ENCODE measurements at places on chromosomes 13 and 19. TPM values are rescaled to one million over a fixed set of nuclear protein-coding genes. Genes with fewer than 3 reads are reported as not detected.

The RAB20 gene
- total RNA-seq = 6.7 TPM

The UBE2L5 gene
- not detected for total RNA-seq

The NUFIP1 gene
- 5.1 TPM for total RNA-seq

The CD70 gene
- total RNA-seq = 9.7 TPM

The PSPN gene
- total RNA-seq = 5.2 TPM

The RNF6 gene
- 19.7 TPM for total RNA-seq

The MAST1 gene
- 1.5 TPM for total RNA-seq

The ZNF154 gene
- 2.1 TPM for total RNA-seq

The PCDH17 gene
- total RNA-seq = 0.65 TPM

The ARHGAP35 gene
- 19.4 TPM for total RNA-seq

The PPAN gene
- total RNA-seq = 38.1 TPM

The URAD gene
- not detected for total RNA-seq

The TSSK6 gene
- total RNA-seq = 0.58 TPM

The GTF3A gene
- 160 TPM for total RNA-seq

The KLK12 gene
- not detected for total RNA-seq

The SLC10A2 gene
- total RNA-seq = not detected

The ZNF714 gene
- 13.9 TPM for total RNA-seq

The KASH5 gene
- total RNA-seq = not detected

The CEACAM19 gene
- 4.6 TPM for total RNA-seq

The ACTMAP gene
- total RNA-seq = 2.2 TPM

The PLVAP gene
- total RNA-seq = 1.2 TPM

The CEACAM3 gene
- not detected for total RNA-seq

The ZNF571 gene
- 1.4 TPM for total RNA-seq

The MAP4K1 gene
- 0.43 TPM for total RNA-seq

The THSD1 gene
- total RNA-seq = 19.2 TPM

The BCAM gene
- total RNA-seq = 7.7 TPM

The ATP1A3 gene
- total RNA-seq = 0.36 TPM

The PGLYRP2 gene
- total RNA-seq = not detected

The IRF2BP1 gene
- total RNA-seq = 26.8 TPM

The FAM83E gene
- total RNA-seq = 0.14 TPM

The DNMT1 gene
- total RNA-seq = 154 TPM

The OLFM4 gene
- total RNA-seq = 0.07 TPM

The SHD gene
- total RNA-seq = not detected

The CAMSAP3 gene
- 12.4 TPM for total RNA-seq

The GPR18 gene
- not detected for total RNA-seq

The SOX21 gene
- not detected for total RNA-seq

The PAN3 gene
- 15.5 TPM for total RNA-seq

The KRTDAP gene
- not detected for total RNA-seq

The RFXAP gene
- total RNA-seq = 2.7 TPM

The KCNN1 gene
- total RNA-seq = not detected

The ATP7B gene
- 3.5 TPM for total RNA-seq

The FUZ gene
- total RNA-seq = 15.0 TPM

The YIPF2 gene
- 56.7 TPM for total RNA-seq
